Ovary (tissue), 10 donors: ENCODE measurements at places on chromosomes 5 and 9.

DNA sequence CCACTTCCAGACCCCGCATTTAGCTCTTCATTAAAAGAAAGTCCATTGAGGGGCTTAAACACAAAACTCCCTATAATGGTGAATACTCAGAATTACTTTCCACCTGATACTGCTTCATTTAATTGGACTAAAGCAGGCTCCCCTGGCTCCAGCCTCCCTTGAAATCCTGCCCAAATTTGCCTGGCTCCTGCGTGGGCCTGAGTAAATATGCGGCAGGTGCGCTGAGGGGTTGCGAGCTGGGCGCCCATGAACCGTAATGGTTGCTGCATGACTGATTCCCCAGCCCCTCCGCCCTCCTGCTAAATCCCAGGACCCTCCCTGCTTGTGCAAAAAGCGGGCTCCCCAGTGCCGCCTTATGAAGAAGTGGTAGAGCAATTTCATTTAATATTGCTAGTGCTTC is 639.7 kb downstream of the BNC2 start:
- no peak for DNase-seq

- no peak for DNase-seq
Measured at GRCh38 chr9:4861736-4862451, 69.2 kb downstream of the RCL1 start.

DNA sequence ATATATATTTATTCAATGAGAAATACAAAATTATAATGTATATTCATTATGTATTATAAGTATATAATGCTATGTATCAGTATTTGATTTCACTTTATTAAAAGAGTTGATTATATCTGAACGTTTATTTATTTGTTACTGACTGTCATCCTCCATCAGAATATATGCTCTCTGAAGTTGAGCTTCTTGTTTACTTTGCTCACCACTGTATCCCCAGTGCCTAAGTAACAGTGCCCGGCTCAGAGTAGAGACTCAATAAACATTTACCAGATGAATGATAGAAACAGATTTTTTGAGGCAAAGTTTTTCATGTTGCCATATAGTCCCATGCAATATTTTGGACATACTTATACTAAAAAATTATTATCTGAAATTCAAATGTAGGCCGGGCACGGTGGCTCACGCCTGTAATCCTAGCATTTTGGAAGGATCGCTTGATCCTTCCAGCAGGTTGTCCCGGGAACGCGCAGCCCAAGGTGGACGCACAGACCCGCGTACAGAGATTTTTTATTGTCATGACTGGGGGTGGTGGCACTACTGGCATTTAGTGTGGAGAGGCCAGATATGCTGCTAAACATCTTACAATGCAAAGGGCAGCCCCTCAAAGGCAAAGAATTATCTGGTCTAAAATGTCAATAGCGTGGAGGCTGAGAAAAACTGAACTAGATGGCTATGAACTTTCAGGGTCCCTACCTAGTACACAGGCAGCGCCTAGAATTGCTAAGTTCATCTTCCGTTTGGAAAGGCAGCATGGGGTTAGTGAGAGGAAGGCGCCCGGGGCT is 761 bp upstream of the DNAJC25 start:
- no peak for DNase-seq

DNA sequence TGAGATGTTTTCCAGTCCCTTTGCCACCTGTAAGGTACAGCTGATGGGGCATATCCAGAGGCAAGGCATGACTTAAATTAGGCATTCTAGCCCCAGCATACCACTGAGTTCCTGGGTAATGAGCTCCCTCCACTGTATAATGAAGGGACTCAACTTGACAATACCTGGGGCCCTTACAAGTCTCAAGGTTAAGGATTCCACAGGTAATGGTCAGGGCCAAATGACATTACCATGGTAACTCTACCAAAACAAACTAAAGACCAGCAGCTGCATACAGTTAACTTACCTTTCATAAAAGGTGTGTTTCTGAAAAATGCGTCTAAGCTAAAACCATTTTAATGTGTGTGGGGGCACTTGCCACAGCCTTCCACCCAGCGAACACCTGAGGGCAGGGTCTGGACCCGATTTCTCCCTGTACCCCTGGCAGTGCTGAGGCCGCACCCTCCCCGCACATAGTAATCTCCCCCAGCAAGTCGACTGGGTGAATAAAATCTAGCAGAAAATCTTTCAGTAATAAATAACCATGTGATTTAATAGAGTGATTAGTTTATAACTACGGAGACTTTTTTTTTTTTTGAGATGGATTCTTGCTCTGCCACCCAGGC is 24.2 kb downstream of the CCDC69 start:
- no peak for DNase-seq

- no peak for DNase-seq
Measured at GRCh38 chr5:172850454-172850797, 16.4 kb downstream of the ERGIC1 start.

DNA sequence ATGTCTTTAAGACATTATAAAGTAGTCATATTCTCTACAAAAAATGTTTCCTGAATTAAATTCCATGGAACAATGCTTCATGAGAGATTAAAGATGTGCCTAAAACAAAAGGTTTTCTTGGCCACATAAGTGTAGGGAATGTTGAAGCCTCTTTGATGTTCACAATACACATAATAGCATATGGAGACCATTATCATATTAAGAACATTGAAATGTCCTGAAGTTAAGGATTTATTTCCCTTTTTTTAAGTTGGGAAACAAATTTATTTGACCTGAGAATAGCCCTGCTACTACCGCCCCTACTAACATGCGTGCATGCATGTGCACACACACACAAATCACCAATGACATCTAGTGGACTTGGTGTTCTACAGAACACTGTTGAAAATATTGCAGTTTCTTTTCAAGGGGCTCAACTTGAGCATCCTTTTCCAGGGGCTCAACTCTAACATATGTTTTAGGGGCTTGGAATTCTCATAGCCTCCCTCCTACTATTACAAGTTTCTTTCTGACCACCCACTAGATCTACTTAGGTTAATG is 124.9 kb upstream of the C6 start:
- no peak for DNase-seq

DNA sequence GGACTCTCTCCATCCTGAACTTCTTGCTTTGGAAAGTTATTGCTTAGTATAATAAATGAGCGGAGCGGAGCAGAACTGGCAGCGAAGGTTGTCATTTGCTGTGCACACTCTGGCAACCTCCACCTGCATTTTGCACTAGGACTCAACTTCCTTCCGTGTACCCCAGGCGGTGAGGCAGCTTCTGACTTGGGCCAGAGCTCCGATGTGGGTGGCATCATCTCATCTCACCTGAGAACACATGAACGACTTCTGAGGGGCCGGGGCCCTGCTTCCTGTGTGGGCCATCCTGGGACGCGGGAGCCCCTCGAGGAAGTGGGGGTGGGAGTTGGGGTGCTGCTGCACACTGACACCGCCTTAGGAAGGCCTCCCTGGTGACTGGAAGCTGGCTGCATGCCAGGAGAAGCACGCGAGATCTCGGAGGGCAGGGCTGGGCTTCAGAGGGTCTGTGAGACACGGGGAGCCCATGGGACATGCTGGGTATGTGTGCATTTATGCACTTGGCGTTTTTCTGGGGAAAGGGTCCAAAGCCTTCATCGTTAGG is 56.5 kb upstream of the COL5A1 start:
- no peak for DNase-seq

- DNase-seq, result no peak
Measured at GRCh38 chr5:4700069-4700468, 440.1 kb upstream of the ADAMTS16 start.

- DNase-seq, result no peak
Measured at GRCh38 chr5:32949286-32949970, 238.3 kb downstream of the NPR3 start.

- DNase-seq, result peak; percentile 72
Measured at GRCh38 chr5:158382473-158382872, 523.5 kb upstream of the CLINT1 start.

- DNase-seq, result no peak
Measured at GRCh38 chr5:175466700-175467318, 11.6 kb upstream of the SFXN1 start.

DNA sequence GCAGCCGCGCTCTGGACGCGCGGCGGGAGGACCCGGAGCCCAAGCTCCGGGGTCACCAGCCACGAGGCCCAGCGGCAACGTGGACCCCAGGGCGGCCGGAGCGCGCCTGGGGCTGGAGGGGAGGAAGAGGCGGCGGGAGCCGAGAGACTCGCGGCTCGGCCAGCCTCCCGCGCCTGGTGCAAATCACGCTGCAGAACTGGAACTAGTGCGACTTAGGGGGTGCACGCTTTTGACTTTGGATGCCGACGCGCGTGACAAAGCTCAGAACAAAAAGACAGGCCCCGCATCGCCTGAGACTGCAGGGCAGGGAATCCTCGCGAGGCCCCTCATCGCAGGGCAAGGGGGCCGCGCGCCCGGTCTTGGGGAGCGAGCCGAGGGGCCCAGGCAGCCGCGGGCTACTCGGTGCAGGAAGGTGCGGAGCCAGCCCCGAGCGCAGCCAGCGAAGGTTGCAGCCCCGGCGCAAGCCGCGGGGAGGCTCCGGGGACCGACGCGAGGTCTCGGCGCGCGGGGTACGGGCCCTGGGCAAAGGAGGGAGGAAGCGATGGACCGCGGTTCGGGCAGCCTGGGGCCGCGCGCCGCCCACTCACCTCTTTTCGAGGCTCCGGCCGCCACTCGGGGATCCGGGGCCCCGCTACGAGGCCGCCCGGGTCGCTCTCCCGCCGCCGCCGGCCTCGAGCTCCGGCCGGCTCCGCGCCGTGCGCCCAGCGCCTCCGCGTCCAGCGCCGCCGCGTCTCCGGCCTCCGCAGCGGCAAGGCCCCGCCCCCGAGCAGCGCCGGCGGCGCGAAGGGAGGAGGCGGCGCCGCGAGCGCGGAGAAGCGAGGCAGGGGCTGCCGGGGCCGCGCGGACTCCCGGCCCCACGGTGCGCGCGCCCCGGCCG is at the start of gene GOLM1:
Gene GOLM1, minus strand, starts transcription at position 735 of the 877 bp plus-strand sequence. CDS start 20,238 bp downstream, outside the sequence.
- peak; percentile 34 for DNase-seq

DNA sequence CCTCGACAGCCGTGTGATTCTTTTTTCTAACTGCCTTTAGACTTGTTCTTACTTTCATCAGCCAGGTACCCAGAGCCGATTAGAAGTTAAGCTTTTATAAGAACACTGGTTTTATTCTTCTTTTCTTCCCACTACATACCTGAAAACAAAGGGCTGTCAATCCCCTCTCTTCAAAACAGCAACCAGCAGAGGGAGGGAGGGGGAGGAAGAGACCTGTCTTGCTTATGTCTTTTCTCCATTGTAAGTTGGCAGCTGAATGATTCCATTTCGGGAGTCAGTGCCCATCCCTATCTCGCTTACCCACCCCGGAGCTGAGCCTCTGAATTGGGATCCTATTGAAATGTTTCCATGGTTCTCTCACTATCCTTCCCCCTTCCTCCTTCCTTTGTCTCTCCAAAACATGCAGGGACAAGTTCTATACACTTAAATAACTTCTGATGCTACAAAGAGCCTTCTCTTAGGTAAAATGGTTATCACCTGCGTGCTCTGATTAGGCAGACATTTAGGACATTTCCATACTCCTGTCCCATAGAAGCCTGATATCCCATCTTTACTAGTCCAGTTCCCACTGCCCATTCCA is 83.9 kb upstream of the WWC1 start:
- DNase-seq, result no peak

- no peak for DNase-seq
Measured at GRCh38 chr9:133351908-133352634, 4.1 kb downstream of the RPL7A start.

- DNase-seq, result no peak
Measured at GRCh38 chr5:164289526-164289925, 784.1 kb downstream of the MAT2B start.

DNA sequence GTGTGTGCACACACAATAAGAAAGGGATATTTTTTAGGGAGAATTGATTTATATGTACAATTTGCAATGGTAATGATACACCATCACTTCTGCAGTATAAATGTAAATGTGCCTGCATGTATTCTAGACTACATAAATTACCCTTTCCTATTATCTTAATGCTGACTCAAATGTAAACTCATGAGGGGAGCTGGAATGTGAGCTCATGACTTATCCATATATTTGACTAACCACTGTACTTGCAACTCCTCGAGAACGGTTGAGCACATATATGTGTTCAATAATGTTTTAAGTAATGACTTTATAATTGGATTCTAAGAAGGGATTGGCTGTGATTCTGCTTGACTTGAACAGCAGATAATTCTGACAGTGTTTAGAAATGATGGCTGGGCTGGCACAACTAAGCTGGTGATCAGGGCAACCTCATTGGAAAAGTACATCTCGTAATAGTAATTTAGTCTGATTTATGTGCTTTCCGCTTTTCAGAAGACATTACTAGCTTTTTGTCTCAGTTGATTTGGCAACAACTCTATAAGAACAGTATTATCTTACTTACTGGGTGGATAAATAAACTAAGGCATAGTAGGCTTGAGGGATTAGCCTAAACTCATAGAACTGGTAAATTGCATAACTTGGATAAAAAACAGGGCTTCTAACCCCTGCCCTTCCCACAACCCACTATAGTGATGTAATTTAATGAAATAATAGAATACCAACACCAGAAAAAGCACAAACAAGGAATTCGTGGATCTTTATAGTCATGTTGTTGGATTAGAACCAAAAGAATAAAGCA is 130.2 kb upstream of the SPEF2 start:
- no peak for DNase-seq

- DNase-seq, result no peak
Measured at GRCh38 chr5:83472213-83472507, 616 bp downstream of the VCAN start.

GRCh38 chr9:133121198-133121914 is at the start of gene RALGDS:
RALGDS (minus strand) TSS chr9:133121240; CDS start chr9:133121154, 86 bp downstream.
- peak; percentile 92 for DNase-seq

DNA sequence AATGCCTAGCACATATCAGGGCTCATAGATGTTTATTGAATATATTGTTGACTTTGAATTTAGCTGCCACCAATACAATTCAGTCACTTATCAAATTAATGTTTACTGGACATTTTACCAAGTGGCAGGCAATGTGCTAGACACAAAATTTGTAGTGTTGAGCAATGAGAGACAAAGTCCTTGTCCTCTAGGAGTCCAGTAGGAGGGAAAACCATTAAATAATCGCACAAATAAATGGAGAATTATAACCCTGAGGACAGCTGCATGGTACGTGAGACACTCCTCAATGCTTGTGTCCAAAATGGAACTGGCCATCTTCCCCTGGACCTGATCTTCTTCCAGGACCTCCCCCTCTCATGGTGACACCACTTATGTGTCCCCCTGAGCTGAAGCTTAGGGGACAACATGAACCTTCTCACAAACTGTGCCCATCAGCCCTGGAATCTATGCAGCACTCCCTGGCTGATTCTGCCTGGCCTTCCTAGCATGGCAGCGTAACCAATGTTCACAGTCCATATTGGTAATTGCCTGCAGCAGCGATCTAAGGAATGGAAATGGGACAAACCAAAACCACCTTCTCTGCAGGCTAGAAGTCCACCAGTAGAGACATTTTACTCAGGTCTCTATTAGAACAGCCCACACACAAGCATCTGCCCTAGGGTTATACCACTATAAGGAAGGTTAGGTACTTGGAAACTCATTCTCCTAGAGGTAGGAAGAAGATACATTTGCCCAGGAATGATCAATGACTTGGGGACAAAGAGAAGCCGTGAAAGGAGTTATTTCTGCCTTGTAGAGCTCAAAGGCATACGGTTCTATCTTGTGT is 75.5 kb downstream of the FGF1 start:
- no peak for DNase-seq

DNA sequence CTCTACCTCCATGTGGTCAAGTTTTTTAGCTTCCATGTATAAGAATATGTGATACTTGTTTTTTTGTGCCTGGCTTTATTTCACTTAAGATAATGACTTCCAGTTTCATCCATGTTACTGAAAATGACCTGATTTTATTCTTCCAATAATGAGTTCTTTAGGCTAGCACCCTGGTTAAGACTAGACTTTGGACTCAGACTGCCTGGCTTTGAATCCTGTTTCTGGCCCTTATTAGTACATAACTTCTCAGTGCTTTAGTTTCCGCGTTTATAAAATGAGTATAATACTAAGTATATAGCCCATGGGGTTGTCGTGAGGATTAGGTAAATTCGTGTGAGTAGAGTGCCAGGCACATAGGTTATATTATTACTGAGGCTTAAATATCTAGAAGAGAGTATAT is 18.5 kb downstream of the KIAA1958 start:
- no peak for DNase-seq
